COLO829 (cell line): ENCODE measurements at places on chromosomes 5 and 9.

DNA sequence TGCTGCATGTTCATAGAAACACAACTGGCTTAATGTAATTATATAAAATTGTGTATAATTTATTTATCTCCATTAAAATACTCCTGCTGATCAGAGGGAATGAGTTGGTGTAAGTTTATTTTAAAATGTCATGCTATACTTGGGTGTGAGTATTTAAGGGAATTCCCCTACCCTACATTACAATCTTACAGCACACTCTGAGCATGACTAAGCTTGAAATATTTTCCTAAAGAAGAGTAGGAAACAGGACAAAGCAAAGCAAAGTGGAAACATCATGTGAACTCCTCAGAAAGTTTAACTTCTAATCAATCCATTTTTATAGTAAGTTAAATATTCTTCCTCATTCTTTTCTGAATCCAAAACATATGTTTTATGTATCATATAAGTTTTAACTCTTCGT, 1271.3 kb downstream of the EFNA5 start:
- no peak for DNase-seq

- DNase-seq, result no peak
These were observed 256.8 kb upstream of the ADAMTS16 start for GRCh38 chr5:4883360-4883759.

- DNase-seq, result peak; percentile 28
These were observed 94.4 kb downstream of the ARHGAP26 start for GRCh38 chr5:142864290-142865260.

GRCh38 chr9:27828908-27829307, 255.6 kb upstream of the C9orf72 start:
- no peak for DNase-seq

DNA sequence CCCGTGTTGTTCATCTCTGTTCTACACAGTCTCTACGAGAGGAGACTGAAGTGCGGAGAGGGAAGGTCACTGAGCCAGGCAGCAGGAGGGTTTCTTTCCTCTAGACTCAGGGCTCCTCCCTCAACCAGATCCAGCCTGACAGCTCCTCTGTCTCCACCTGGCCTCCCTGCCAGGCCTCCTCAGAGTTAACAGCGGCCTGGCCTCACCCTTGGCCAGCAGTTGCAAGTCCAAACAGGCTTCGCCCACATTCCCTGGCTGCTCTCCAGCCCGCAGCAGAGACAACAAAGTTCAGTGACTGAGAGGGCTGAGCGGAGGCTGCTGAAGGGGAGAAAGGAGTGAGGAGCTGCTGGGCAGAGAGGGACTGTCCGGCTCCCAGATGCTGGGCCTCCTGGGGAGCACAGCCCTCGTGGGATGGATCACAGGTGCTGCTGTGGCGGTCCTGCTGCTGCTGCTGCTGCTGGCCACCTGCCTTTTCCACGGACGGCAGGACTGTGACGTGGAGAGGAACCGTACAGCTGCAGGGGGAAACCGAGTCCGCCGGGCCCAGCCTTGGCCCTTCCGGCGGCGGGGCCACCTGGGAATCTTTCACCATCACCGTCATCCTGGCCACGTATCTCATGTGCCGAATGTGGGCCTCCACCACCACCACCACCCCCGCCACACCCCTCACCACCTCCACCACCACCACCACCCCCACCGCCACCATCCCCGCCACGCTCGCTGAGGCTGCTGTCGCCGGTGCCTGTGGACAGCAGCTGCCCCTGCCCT, at the start of gene HRCT1:
Gene HRCT1 (plus strand): TSS at position 291 of the 768 bp plus-strand sequence. CDS start 86 bp downstream, at position 377.
- DNase-seq, result peak; percentile 88

GRCh38 chr5:89072842-89073672, 190.1 kb upstream of the MEF2C start:
- no peak for DNase-seq

GRCh38 chr9:122991370-122991830, 42.1 kb upstream of the GPR21 start:
- DNase-seq, result peak; percentile 81

DNA sequence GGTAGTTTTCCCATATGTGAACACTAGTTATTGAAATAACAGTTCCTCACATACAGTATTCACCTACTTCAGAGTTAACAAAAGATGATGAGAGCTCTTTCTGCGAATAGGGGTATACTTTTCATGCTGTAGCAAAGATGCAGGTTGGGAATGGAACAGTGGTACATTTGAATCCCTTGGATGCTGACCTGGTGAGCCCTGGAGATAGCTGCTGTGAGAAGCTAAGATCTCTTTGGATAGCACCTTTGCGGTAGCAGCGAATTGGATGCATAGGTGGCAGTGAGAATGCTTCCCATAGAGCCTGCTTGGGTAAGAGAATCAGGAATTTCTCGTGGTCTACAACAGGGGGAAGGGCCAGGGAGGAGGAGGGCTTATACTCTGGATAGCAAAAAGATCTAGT, 61.2 kb downstream of the NUP214 start:
- no peak for DNase-seq

GRCh38 chr5:92320446-92320845, 937.3 kb upstream of the ARRDC3 start:
- no peak for DNase-seq

DNA sequence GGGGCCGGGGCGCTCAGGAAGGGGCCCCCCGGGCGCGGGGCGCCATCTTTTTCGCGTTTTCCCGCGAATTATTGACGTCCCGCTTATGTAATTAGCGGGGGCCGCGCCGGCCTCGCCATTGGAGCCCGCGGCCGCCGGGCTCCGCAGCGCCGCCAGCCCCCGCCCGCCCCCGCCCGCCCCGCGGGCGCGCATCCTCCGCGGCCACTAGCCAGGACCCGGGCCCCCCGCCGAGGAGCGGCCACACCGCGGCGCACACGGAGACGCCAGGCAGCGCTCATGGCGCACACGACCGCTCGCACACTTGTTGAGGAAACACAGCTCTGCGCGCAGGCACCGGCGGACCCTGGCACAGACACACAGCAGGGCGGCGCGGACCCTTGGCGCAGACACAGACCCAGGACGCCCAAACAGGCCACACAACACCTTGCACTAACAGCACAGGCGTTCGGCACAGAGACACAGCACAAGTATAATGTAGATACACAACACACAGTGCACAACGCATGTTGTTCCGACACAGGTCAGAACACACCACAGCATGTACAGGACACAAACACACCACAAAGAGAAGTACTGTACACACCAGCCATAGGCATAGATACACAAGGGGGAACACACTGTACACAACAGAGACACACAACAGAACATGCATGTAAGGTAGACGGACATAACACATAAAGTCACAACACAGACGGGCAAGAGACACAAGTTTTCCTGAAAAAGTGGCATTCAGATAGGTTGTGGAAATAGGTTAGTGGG, 467 bp upstream of the PHF19 start:
- peak; percentile 33 for DNase-seq

GRCh38 chr5:8807636-8808035, 738.2 kb downstream of the SEMA5A start:
- no peak for DNase-seq
